ENCODE measurements at places on chromosomes 1 and 21.

DNA sequence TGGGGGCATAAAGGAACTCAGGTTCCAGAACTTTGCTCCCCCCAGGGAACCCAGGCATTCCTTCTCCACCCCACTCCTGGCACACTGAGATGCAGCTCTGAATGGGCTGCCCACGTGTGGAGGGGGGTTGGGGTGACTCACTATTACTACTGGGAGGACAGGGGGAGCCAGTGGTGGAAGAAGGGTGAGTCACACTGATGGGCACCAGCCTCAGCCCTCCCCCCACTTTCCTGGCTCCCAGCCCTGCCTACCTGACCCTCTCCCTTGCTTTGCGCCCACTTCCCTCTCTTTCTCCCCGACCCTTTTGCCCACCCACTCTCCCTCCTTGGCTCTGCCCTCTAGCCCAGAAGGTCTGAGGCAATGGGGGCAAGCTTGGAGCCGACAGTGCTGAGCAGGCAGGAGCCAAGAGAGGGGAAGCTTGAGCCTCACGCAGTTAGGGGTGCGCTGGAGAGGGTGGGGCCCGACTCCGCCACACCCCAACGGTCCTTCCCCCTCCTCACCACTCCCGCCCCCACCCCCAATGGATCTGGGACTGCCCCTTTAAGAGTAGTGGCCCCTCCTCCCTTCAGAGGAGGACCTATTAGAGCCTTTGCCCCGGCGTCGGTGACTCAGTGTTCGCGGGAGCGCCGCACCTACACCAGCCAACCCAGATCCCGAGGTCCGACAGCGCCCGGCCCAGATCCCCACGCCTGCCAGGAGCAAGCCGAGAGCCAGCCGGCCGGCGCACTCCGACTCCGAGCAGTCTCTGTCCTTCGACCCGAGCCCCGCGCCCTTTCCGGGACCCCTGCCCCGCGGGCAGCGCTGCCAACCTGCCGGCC is at the start of gene LMNA:
TSS of gene LMNA (plus strand) at position 611 of the 818 bp plus-strand sequence. CDS start 208 bp downstream, outside the sequence.
- DNase-seq, result peak; percentile 74

DNA sequence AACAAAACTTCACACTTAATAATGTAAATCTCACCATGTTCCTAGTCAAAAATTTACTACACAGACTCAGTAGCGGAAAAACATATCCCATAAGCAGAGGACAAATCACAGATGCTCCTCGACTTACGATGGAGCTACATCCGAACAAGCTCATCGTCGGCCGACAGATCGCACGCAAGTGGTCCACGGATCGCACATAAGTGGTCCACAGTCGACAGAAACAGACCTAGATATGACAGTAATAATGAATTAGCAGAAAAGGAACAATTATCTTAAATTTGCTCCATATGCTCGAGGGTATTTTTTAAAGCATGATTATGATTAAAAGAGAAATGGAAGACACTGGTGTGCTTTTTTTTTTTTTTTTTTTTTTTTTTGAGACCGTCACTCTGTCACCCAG is 36.3 kb downstream of the WDR4 start:
- no peak for DNase-seq

DNA sequence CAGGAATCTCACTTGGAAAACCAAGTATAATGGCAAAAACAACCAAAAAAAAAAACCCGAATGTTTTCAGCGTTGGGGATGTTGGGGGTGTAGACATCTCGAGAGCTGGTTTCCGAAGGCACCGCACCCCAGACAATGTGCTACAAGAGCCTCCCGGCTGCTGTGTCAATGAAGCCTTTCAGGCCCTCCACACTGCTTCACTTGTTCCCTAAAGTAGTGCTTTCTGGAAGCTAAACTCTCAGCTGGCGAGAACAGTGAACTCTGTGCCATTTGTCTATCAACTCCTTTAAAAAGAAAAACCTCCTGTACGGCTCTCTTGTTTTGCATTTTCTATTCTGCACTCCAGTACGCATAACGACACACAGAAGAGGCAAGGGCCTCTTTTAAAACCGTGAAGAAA is 32.5 kb downstream of the PLEKHO1 start:
- DNase-seq, result no peak

- DNase-seq, result no peak
Observed at GRCh38 chr1:117590273-117590925, 15.4 kb upstream of the TENT5C start.

DNA sequence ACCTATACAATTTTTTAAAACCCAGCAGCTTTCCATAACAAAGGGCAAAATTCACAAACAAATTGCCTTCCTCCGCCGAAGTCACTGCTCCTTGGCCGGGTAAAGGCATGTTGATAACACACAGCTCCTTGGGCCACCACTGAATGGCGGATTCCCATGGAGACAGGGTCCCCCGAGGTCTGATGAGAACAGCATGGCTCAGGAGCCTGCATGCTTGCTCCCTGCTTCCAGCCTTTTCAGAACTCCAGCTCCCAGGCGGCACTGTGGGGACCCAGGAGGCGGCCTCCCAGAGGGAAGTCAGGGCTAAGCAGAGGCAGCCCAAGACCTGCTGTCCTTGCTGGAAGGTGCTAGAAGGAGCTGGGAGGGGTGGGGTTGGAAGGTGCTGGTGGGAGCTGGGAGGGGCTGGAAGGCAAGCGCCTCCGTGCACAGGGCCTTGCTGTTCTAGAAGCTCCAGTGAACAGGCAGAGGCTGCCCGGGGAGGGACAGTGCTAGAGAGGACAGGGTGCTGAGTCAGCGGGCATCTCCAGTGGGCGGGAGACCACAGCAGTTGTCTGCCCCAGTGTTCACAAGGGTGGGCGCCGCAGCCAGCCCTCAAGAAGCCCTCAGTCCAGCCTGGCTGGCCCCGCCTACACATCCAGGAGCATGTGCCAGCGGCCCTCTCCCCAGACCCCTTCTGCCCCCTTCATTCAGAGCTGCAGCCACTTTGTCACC is 35.1 kb downstream of the PRDM16 start:
- DNase-seq, result no peak

DNA sequence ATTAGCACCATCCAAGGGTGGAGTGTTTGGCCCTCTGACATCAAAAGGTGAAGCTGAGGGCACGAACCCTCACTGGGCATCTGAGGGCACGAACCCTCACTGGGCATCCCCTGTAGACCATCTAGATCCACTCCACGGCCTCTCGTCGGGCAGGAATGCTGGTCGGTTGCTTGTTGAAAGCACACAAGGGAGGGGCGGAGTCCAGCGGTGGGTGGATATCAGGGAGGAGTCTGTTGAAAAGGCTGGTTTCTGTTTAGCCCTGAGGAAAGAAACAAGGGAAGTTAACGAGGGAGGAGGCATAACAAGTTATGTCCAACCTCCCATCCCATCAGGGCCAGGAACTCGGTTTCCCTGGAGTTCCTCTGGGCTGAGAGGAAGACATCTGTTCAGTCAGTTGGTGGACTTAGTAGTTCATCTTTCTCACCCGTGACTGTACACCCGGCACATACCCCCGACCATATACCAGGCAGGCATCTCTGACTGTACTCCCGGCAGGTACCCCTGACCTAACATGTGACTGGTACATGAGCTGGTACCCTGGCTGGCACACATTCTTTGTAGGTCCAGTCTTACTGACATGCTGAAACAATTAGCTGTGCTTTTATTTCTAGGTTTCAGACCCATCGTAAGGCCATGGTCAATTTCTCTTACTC is 32.1 kb upstream of the PDE9A start:
- DNase-seq, result no peak

DNA sequence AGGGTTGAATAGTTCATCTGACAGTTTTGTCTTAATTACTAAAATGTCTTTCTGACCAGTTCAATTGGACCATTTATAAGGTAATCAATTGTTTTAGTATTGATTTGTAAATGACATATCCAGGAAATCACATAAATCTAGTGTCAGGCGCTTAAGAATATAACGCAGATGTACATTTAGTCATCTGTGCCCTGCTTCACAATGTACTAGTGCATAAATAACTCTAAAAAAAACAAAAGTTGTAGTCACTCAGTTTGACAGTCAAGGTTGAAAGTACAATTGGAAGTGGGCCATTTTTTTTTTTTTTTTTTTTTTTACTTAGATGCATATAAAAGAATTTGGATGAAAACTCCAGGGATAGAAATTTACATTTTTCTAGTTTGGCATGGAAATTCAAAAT is 490.4 kb downstream of the PTPRC start:
- no peak for DNase-seq

GRCh38 chr1:113534130-113534817 is 144.0 kb downstream of the MAGI3 start:
- no peak for DNase-seq

- no peak for DNase-seq
Observed at GRCh38 chr21:43764576-43765495, 11.3 kb downstream of the CSTB start.

DNA sequence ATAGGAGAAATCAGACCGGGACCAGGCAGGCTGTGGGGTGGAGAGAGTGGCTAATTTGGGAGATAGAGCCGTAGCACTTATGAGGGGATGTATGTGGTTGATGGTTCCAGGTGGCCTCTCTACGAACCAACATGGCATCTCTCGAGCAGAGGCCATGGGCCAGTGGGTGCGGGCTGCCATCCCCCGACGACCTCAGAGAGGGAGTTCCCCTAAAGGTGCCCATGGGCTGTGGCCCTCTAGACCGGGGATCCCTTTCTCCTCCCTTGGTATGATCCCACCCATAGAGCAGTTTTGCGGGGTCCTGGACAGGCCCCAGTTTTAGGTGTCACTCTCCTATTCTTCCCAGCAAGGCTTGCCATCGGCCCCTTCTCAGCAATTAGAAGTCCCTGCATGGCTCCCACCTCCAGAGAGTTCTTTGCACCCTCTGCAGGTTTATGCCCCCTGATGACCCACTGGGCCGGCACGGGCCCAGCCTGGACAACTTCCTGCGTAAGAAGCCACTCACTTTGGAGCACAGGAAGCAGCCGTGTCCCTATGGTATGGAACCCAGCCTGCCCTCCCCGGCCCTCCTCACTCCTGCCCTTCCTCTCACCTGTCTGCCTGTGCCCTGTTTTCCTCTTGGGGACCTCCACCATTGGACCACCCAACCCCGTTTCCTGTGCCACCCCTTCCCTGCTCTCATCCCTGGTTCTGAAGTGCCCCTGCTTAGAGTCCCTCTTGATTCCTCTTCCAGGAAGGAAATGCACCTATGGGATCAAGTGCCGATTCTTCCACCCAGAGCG is 7.8 kb downstream of the ZC3H12A start:
- no peak for DNase-seq

DNA sequence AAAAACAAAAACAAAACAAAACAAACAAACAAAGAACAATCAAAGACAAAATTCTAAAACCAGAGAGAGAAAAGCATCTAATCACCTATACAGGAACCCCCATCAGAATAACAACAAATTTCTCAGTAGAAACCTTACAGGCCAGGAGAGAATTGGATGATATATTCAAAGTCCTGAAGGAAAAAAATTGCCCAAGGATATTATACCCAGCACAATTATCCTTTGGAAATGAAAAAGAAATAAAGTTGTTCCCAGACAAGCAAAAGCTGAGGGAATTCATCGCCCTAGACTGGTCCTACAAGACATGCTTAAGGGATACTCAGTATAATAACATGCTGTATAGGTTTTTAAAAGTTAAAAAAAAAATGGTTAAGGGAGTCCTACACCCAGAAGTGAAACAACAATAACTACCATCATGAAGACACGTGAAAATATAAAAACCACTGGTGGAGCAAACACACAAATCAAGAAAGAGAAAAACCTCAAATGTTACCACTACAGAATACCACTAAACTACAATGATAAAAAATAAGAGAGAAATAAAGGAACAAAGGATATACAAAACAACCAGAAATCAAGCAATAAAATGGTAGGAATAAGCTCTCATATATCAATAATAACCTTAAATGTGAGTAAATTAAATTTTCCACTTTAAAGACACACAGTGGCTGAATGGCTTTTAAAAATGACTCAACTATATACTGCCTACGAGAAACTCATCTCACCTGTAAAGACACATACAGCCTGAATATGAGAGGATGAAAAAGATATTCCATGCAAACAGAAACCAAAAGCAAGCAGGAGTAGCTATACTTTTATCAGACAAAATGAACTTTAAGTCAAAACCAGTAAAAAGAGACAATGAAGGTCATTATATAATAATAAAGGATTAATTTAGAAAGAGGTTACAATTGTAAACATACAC is 121.9 kb downstream of the ACBD6 start:
- no peak for DNase-seq

DNA sequence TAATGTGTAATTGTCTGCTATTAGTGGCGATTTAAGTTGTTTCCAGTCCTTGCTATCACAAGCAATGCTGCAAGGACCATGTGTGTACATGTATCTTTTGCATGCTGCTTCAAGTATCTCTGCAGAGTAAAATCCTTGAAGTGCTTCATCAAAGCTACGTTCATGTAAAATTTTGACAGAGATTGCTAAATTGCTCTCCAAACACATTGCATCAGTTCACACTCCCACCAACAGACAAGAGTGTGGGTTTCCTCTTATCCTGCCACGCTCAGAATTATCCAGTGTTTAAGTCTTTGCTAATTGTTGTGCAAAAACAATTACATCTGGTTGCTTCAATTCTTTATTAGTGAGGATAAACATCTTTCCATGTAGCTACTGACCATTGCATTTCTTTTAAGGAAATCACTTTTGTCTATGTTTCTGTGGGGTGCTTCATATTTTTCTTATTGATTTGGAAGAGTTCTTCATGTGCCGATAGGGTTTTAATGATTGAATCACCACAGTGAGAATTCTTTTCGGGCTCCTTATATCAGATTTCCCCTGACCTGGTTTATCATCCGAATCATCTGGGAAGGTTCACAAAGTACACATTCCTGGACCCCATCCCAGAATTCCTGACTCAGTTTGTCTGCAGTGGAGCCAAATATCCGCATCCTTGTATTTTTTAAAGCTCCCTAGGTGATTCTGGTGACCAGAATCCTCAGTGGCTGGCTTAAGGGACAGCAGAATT is 56.3 kb upstream of the GALNT2 start:
- DNase-seq, result no peak

Data from T-helper 17 cell (primary cell).